ENCODE measurements at places on chromosomes 7 and 10.

GRCh38 chr10:50513956-50514355 lies 109.8 kb downstream of the SGMS1 start:
- DNase-seq = no peak

- DNase-seq = peak; percentile 71
These were observed 4.4 kb upstream of the PDLIM1 start for GRCh38 chr10:95295031-95295755.

DNA sequence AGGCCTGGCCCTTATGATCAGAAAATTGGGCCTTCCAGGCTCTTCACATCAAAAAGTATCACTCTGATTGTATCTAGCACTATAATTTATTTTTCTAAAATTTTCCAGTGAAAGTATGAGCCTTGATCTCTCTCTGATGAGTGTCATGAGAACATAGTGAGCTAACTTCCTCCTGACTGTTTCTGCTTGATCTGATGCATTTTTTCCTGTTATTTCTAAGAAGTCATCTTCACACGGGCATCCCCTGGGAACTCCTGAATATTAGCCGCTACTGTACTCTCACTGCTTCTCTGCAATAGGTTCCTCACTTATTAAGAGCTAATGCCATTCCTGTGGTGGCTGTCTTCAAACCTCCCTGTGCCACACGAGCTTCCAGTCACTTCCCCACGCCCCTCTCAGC lies 63.1 kb upstream of the ZPBP start:
- DNase-seq = no peak

DNA sequence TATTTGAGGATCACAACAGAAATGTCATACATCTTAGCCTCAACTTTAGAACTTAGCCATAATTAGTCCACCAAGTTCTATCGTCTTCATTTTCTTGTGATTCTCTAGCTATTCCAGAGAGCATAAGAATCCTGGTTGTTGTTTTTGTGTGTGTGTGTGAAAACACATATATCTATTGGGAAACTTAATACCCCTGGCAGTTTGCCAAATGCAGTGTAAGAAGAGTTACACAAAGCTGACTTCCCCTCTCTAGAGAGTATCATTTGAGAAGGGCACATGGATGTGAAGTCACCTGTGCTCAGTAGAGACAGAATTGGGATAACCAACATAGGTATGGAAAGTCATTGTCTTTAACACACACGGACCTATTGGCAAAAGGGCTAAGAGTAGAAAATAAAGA lies 19.3 kb downstream of the FOXI2 start:
- DNase-seq = peak; percentile 3

DNA sequence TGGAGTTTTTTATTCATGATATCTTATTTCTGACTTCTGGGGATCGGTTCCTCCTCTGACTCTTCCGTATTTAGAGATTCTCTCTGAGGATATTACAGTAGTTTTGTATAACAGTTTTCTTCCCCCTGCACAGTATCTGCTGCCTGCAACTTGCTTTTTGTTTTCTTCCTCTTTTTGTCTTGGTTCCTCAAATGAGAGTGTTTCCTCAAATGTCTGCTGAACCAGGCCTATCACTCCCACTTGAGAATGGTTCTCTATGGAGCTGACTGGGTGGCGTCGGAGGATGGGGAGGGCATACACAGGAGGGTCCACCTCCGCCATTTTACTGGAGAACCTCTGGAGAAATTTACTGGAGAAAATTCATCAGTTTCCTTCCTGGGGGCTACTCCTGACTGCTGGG lies 27.7 kb downstream of the ARHGAP22 start:
- DNase-seq = peak; percentile 40

- DNase-seq = no peak
These were observed 1.3 kb upstream of the SP4 start for GRCh38 chr7:21426286-21427181.

DNA sequence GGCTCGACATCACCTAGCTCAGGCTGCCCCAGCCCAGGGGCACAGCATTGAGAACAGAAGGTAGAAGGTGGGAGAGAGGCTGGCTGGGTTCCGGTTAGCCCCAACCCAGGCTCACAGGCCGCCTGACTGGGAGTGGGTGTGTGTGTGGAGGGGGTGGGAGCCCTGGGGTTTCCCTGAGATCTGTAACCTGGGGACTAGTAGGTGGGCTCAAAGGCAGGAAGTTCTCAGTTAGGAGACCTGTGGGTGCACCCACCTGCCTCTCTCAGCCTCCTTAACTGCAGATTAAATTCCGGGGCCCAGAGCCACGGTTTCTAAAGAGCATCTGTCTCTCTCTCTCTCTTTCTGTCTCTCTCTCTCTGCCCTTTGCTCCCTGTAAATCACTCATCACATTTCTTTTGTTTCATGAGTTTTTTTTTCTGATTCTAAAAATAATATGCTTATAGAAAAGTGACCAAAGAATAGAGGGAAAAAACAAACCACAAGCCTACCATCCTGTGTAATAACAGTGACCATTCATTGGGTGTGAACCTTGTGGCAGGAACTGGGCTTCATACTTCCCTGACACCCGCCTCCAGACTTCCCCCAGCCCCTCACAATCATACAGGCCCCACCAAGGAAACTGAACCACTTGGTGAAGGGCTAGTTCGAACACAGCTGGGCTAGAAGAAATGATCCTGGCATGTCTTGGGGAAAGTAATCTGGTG lies 83.4 kb upstream of the SMNDC1 start:
- DNase-seq = no peak

DNA sequence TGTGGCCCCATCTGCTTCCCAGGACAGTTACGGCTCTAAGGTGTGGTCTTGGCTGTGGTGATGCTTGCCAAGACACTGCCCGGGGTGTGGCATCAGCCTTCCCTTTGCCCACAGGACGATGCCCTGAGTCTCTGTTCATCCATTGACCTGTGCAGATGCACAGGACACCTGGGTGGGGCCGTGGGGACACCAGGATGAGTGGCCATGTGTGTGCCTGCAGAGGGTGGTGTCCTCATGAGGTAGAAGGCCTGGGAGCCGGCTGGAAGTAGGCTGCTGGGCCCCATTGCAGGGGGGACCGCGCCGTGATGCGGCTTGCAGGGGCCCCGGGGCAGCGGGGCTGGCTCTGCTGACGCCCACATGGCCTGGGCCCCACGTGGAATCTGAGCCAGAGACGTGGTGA lies 22.4 kb upstream of the PWWP2B start:
- DNase-seq = no peak

DNA sequence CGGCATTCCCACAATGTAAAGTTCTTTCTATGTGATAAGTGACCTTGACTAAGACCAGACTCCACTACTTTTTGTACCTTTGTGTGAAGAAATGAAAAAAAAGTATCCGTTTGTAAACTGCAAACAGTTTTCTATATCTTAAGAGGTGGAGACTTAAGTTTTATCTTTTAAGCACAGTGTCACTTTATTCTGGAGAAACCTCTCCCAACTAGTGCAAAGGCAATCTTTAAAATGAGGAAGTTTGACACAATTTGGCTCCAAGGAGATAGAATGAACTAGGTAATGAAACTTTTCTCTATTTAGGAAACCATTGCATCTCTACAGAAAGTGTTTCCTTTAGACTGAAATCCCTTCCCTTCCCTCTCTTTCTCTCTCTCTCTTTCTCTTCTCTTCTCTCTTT lies 122.9 kb downstream of the SAMD9 start:
- peak; percentile 56 for DNase-seq

DNA sequence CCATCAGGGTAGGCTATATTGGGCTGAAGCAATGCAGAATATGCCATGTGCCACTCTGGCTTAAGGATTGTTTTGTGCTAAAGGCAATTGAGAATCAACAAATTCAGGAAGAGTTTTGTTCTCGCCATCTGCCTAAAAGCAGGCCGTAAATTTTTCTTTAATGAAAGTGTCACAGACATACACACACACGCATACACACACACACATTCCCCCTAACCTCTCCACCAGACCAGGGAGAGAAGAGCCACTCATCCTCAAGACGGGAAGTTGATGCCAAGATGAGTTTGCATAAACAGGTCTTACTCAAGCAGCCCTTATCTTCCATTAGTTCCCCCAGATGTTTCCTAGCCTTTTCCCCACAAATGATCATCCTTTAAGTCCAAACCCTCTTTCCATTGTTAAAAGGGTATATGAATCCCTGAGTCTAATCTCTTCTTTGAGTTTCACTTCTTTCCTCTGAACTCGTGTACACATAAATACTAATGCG lies 59.6 kb upstream of the TRIM24 start:
- peak; percentile 72 for DNase-seq

- DNase-seq = no peak
These were observed 13.4 kb upstream of the AP1S1 start for GRCh38 chr7:101140746-101141382.

DNA sequence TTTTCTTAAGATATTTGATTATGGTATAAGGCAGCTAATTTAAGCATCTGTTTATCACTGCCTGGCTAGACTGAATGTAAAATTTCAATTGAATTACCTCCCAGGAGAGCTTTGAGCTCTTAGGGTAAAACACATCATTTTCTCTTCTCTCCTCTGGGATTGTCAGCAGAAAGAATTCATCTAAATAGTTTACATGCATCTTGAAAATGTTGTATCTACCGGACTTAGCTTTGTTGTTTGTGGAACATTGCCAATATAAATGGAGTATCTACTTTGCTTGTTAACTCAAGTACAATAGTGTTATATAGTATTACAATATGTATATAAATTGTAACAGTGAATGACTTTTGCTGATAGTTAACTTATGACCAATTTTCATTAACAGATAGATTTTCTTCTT lies 73.3 kb downstream of the TAF3 start:
- no peak for DNase-seq

DNA sequence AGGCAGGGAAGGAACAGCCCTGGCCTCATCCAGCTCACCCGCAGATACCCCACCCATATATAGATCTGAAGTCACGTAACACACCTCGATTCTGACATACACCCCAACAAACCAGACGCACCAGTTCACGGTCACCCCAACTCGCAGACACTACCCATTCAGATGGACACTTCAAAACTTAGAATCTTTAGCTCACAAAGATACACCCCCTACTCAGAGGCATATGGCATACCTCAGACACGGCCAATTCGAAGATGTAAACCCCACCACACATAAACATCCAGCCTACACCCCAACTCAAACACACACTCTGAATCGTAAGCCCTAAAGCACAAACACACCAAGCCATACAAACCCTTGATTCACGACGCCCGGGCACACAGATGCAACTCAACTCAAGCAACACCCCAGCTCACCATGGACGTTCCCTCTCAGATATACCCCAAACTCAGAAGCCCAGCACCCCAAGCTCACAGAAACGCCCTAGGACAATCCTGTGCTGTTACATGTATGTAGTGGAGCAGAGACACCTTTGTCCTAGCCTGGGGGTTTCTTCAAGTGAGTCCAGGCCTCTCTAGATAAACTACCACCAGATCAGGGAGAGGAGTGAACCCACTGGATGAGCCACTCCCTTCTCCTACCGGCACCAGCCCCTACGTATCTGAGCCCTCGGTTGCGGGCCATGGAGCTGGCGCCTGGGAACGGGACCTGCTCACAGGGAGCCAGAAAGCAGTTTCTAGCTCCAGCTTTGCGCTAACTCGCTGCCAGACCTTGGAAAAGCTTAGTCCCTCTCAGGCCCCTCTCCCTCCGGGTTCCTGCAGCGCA lies 8.8 kb downstream of the PSD start:
- no peak for DNase-seq

DNA sequence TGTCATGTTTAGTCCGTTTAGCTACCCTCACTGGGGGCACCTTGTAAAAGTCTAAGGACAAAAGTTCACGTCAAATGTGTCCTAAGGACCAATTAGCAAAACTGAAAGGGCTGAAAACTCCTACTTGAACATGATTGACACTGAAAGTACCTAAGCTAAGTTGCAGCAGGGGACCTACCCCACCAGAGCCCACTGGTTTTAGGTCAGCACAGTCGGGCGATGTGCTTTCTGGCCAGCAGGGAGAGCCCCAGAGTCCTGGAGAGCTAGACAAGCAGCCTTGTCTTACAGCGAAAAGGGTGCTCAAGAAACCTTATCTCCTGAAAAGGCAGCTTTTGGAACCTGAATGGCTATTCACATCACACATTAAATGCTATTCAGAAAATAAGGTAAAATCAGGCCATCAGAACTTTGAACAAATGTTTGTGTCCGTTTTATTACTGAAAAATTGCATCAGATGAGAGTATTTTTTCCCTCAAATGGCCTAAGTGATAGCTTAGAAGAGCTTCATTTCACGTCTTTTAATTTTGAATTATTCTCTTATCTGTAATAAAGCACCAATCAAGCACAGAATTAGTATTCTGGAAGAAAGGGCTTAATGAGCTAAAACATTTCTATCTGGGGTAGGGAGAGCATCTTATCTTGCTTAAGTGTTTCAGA lies 52.2 kb upstream of the MKI67 start:
- DNase-seq = peak; percentile 19

- no peak for DNase-seq
These were observed 318.3 kb upstream of the ZMIZ1 start for GRCh38 chr10:78750418-78750817.

- DNase-seq = no peak
These were observed 1.3 kb downstream of the ZNF775 start for GRCh38 chr7:150380463-150380862.

DNA sequence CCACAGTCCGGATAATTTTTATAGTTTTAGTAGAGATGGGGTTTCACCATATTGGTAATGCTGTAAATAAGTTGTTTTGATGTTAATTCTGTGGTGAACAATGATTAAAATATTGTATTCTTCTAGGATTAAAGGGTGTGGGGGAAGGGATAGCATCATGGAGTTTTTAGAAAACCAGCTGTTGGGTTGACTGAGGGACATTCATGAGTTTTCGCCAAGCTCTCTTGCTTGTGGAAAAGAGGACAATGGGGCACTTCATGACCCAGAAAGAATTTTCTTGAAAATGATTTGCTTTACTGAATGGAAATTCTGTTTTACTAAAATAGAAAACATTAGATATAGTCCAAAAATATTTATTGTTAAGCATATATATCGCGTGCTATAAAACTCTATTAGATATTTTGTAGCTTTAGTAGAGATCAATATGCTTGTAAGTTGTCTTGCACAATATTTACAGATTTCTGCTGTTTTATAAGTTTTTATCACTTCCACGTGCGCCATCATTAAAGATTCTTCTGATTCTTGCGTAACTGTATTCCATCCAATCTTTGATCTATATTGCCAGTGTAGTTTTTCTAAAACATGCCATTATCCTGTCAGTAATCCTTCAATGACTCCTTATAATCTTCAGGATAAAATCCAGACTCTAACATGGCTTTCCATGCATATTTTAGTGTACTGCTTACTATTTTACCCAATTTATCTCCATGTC lies 41.8 kb downstream of the LCOR start:
- DNase-seq = no peak

DNA sequence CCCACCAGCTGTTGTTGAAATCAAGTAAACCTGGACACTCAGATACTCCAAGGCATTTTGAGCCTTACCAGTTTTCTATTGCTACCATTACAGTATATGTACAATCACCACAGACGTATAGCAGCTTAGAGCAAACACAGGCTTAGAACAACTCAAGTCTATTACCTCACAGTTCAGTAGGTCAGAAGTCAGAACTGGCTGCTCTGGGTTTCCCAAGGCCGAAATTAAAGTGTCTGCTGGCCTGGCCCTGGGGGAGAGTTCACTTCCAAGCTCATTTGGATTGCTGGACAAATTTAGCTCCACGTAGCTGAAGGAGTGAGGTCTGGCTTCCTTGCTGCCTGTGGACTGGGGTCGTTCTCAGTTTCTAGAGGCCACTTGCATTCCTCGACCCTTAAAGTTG lies 260.1 kb upstream of the LRRN3 start:
- no peak for DNase-seq

GRCh38 chr10:71339796-71340589 lies 20.9 kb downstream of the SLC29A3 start:
- DNase-seq = no peak

All from hematopoietic multipotent progenitor cell treated with erythropoietin and hydrocortisone succinate and interleukin-3 and kit ligand, for 8 days (in vitro differentiated cells).